ENCODE measurements at places on chromosomes 6 and 20.

GRCh38 chr6:93047033-93047432 is 372.3 kb downstream of the EPHA7 start:
- no peak for DNase-seq

DNA sequence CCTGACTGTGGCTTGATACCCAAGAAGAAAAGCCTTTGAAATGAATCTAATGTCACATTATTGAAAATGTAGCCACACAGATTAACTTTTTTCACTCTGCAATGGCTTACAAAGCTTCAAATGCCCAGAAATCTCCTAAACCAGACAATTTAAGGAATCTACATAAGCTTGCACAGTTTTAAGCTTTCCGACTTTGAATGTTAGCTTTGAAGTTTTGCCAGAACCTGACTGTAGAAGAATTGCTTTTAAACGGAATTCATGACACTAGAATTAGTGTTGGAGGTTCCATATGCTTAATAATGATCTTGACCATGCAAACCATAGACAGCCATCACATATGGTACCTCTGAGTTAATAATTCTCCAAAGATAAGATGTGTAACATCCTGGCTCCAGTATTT is 798.5 kb upstream of the EPHA7 start:
- no peak for DNase-seq

DNA sequence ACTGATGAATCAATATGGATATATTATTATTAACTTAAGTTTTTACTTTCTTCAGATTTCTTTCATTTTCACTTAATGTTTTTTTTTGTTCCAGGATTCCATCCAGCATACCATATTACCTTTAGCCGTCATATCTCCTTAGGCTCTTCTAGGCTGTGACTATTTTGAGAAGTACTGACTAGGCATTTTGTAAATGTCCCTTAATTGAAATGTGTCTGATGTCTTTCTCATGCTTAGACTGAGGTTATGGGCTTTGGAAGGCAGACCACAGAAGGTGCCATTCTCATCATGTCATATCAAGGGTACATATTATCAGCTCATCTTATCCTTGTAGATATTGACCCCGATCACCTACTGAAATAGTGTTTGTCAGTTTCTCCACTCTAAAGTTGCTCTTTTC is 101.3 kb downstream of the FOXO3 start:
- no peak for DNase-seq

DNA sequence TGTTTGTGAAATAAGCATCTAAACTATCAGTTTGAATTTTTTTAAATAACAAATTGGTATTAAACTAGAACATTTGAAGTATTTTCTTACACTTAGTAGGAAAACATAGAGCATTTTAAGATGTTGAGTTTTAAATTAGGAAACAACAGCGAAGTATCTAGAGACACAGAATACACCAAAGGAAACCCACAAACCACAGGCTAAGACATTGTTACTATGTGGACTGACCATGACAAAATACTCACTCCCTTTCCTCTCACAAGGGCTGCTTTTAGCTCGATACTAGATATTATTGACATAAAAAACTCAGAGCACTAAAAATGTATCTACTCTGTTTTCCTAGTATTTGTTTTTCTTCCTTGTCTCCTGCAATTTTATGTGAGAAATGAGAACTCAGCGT is 266.0 kb upstream of the CITED2 start:
- no peak for DNase-seq

GRCh38 chr6:3372912-3373554 is 83.8 kb downstream of the SLC22A23 start:
- no peak for DNase-seq

DNA sequence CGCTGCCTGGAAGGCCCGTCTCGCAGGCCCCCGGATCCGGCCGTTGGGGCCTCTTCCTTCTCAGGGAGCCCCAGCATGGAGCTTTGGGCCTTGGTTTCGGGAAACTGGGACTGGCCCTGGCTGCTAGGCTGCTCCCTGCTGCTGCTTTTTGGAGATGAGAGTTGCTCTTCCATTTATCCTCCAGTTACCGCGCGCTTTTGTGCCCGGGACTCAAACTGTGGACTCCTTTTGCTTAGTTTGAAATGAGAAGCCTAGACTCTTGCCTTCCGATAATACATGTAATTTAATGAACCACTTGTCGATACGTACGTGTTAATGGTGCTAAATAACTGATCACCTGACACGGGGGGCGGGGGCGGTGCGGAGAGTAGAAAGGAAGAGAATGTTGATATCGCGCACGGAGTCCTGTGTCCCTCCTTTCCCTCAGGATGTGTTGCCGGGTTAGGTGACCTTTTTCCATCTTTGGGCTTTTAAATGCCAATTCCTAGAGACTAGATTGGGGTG is 968 bp downstream of the PHF3 start:
- peak; percentile 78 for DNase-seq

DNA sequence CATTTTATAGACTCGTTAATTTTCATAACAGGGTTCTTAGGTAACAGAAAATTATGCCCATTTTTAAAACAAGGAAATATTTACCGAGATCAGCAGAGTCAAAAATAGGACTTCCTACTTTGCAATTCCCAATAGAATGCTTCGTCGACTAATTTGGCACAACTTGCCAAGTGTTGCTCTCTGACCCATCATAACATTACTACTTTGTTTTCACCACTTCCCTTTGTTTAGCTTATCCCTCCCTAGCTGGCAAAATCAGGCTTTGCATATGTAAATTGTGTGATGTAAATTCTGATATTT is 914 bp upstream of the RANBP9 start:
- peak; percentile 79 for DNase-seq

GRCh38 chr20:46814366-46815232 is 80.0 kb upstream of the EYA2 start:
- no peak for DNase-seq

- DNase-seq = no peak
Measured at GRCh38 chr6:38346291-38347079, 293.2 kb downstream of the BTBD9 start.

DNA sequence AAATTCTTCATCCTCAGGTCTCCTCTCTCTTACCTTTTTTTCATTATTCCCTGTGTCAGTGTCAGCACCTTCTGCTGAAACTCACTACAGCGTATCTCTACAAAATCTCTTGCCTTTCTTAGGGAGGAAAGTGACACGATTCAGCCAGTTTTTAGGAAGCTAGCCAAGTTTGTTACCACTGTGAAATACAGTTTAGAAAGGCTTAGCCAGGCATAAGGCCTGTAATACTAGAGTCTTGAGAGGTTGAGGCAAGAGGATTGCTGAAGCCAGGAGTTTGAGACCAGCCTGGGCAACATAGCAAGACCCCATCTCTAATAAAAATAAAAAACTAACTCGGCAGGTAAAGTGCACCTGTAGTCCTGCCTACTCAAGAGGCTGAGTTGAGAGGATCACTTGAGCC is 16.7 kb downstream of the TAB2 start:
- peak; percentile 71 for DNase-seq

- peak; percentile 62 for DNase-seq
Measured at GRCh38 chr6:154156135-154156896, 117.3 kb downstream of the OPRM1 start.

DNA sequence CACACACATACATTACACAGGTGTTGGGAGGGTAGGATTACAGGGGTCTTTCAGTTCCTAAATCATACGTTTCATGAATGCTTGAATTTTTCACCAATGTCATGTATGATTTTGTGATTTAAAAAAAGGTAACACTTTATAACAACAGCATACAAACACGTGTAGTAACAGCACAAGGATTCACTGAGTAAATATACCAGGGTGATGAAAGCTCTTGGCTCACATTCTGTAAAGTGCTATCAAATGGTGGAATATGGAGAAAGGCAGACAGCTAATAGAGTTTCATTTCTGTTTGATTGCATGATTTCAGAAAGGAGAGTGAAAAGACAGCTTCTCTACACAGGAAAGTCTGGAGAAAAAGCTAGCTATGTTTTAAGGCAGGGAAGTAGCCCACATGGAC is 231.9 kb downstream of the CD83 start:
- DNase-seq = no peak

DNA sequence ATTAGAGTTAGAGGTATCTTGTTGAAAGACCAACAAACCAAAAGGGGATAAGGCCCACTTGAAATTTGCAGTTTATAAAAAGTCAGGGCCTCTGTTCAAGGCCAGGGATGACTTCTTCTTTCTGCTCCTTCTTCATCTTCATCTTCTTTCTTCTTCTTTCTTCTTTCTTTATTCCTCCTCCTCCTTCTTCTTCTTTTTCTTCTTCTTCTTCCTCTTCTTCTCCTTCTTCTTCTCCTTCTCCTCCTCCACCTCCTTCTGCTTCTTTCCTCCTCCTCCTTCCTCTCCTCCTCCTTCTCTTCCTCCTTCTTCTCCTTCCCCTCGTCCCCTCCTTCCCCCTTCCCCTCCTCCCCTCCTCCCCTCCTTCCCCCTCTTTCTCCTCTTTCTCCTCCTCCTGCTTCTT is 18.4 kb upstream of the ZNF292 start:
- no peak for DNase-seq

DNA sequence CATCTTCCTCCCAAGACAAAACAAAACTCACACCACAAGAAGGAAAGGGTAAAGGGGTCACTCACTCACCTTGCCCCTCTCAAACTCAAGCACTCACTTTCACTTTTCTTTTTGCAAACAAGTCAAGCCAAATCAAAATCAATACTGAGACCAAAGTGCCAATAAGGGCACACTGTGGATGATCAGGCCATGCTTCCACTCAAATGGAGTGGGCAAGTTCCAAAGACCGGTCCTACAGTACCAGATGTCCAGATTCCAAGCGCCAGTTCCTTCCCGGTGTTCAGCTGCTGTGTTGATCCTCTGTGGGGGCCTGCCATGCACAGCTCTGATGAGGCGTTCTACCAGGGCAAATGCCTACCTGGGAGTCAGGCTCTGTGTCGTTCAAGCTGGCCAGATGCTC is 162.6 kb upstream of the GRIK2 start:
- DNase-seq = no peak

DNA sequence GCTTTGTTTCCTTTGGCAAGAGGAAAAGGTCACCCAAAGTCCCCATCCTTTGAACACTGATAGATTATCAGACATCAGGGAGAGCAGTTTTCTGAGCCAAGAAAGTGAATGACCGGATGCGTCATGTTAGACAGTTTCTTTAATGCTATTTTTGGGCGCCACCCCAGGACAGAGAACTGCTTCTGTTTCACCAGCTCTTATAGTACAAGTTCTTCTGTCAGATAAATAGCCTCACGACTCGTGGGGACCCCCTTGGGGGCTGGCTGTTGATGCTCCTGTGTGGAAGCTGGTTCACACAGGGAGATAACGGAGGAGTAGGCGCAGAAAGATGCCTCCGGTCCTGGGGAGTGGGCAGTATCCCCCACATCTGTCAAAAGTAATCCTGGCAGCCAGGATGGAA is 54.6 kb downstream of the NPEPL1 start:
- DNase-seq = no peak

GRCh38 chr6:155936551-155936950 is 480.9 kb upstream of the NOX3 start:
- no peak for DNase-seq

GRCh38 chr6:169071394-169071793 is 182.3 kb downstream of the THBS2 start:
- DNase-seq = no peak

DNA sequence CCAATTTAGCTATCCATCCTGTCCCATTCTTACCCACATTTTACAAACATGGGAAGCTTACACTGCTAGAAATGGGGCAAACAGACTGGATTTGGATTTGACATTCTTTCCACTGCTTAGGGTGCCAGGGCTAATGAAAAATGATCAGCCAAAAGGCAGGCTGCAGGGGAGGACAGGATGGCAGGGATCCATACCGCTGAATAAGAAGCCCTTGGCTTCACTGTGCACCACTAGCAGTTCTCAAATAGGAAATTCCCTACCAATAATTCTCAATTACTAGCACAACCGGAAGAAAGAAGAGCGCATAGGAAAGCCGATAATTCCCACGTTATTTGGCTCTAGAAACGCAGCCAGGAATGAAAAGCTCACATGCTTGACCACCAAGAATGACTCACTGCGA is 73.1 kb downstream of the NDUFAF5 start:
- DNase-seq = no peak

GRCh38 chr6:157346373-157346772 is 23.1 kb upstream of the TMEM242 start:
- no peak for DNase-seq

GRCh38 chr6:100549406-100550167 is 84.9 kb upstream of the SIM1 start:
- DNase-seq = no peak

DNA sequence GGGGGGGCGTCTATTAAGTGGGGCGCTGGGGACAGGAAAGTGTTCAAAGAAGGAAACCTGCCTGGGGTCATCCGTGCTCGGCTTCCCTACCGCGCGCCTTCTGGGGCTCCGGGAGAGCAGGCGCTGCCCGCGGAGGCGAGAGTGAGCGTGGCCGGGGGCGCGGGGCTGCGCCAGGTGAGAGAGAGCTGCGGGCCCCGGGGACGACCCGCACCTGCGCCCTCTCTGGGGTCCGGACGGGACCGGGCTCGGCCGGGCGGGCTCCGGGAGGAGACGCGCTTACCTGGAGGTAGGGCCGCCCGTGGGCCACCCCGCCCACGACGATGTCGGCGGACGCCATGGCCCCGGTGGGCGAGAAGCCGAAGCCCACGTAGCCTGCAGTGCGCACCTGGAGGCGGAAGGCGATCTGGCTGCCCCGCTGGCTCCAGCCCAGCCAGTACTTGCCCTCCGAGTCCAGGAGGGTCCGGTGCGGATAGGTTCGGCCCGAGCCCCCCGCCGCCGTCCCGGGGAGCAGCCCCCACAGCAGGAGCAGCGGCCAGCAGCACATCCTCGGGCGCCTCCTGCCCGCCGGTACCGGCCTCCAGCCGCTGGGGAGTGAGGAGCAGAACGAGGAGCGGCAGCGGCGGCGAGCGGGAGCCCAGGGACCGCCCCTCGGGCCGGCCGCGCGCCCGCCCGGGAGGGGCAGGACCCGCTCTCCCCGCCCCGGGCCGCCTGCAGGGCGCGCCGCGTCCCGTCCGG is at the start of gene MOXD1:
Gene MOXD1 (minus strand): TSS at position 593 of the 735 bp plus-strand sequence. CDS start 49 bp downstream, at position 544.
- DNase-seq = no peak

- DNase-seq = no peak
Measured at GRCh38 chr6:126701676-126702560, 362.0 kb downstream of the CENPW start.

GRCh38 chr6:20564777-20565176 is 30.5 kb downstream of the CDKAL1 start:
- DNase-seq = peak; percentile 21

GRCh38 chr6:39808346-39808745 is 16.2 kb downstream of the DAAM2 start:
- DNase-seq = no peak

- peak; percentile 22 for DNase-seq
Measured at GRCh38 chr6:30100585-30101443, 12.1 kb downstream of the TRIM31 start.

- no peak for DNase-seq
Measured at GRCh38 chr20:63429992-63430391, 42.5 kb downstream of the KCNQ2 start.

- no peak for DNase-seq
Measured at GRCh38 chr6:124490122-124490521, 472.1 kb upstream of the RNF217 start.

GRCh38 chr6:36662380-36662779 is 16.1 kb upstream of the CDKN1A start:
- no peak for DNase-seq

- no peak for DNase-seq
Measured at GRCh38 chr20:23657202-23657601, 19.4 kb upstream of the CST3 start.

All from dermis microvascular lymphatic vessel endothelial cell (primary cell).